ENCODE measurements at places on chromosomes 1 and 21. TPM values are rescaled to one million over a fixed set of nuclear protein-coding genes. Genes with fewer than 3 reads are reported as not detected.

DNA sequence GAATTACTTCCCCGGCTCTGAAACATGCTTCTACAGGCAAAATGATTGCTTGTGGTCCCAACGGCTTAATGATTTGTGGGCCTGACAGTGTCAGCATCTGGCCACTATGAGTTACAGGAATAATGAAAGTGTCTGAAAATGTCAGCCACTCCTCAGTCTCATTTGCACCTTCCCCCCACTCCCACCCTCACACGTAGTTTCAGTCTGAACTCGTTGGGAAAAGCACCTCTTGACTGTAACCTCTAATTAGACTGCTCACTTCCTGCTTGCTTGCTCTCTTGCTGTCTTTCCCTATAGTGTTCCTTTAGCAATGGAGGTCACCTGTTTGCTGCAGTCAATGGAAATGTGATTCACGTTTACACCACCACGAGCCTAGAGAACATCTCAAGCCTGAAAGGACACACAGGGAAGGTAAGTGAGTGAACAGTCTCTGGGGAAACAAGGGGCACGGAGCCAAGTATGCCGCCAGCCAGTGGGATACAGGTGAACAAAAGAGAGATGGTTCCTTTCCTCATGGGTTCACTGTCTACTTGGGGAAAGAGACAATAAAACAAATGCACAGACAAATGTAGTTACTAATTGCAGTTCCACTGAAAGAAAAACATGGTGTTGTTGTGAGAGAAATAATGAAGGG is 27.1 kb downstream of the CFAP57 start:
- H3K4me1 ChIP-seq: no peaks in the 10 kb centered on the region
- no peak overlapping the region for H3K4me3 ChIP-seq
- no peak for DNase-seq
- no peak overlapping the region for H3K27ac ChIP-seq
- H3K27me3 ChIP-seq: peaks cover 10% of the 10 kb centered on the region

DNA sequence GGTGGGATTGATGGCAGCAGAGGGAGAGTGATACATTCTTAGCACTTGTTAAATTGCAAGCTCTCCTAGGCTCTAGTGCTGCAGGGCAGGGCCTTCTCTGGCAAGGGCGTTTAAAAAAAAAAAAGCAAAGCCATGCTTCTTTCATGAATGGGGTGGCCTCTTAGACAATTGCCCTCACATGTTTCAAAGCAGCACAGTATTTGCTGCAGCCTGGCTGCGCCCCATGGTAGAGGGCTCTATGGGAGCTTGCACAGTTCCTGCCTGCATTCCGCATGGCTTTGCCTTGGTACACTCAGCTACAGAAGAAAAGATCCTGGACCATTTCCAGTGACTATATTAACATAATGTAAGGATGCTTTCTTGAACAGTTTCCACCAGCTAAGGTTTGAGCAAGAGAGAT is 267.2 kb downstream of the ZNF648 start:
- no peaks in the 10 kb centered on the region for H3K36me3 ChIP-seq
- H3K27ac ChIP-seq: no peak overlapping the region
- H3K4me1 ChIP-seq: no peaks in the 10 kb centered on the region
- H3K4me3 ChIP-seq: no peak overlapping the region
- no peaks in the 10 kb centered on the region for H3K27me3 ChIP-seq

DNA sequence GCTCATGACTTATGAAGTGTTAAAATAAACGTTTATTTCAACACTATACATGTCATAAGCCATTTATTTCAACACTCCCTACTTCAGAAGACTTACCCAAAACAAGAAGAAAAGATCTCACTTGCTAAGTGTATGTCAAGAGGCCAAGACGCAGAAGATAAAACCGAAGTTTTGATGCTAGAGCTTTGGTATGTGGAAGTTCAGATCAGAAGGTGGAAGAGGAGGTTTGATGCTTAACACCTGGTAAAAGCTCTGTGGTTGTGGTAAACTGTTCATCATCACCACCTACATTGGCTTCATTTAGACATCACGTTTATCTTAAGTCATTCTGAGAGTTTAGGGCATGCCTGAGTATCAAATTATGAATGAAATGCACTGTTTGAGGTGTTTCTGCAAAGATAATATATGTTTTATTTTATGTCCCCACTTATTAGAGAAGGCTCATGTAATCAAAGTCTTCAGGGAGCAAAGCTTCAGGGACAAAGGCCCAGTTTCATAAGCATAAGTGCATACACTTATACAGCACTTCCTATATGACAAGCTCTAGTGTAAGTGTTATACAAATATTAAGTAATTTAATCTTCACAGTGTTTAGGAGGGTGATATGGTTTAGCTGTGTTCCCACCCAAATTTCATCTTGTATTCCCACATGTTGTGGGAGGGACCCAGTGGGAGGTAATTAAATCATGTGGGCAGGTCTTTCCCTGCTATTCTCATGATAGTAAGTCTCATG is 533.3 kb downstream of the PTBP2 start:
- peaks cover 4% of the 10 kb centered on the region for H3K36me3 ChIP-seq
- no peak overlapping the region for H3K27ac ChIP-seq

- no peak for DNase-seq
- peaks cover 51% of the 10 kb centered on the region for H3K4me1 ChIP-seq
- H3K36me3 ChIP-seq: peaks cover 37% of the 10 kb centered on the region
These were observed 54.0 kb upstream of the BOLA1 start for GRCh38 chr1:149845416-149845815.

DNA sequence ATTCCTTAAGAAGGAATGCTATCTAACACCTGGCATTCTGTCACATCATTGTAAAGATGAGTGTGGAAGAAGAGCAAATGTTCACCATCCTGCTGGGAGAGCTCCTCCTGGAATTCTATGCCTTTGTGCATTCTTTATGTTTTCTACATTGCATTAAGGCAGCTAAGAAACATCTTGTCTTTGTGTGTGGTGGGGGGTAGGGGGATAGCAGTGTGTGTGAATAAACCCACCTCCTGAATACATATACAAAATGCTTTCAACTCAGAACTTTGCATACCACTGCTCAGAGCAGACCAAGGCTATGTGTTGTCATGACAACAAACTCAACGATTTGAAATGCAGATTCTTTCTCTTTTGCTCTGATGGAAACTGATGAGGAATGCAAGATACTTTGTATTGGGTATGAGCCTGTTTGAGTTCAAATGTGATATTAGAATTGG is 193.6 kb upstream of the KAZN start:
- no peak overlapping the region for H3K4me3 ChIP-seq
- no peak for DNase-seq
- H3K27me3 ChIP-seq: peaks cover 2% of the 10 kb centered on the region
- H3K36me3 ChIP-seq: no peaks in the 10 kb centered on the region

GRCh38 chr1:175015243-175015642 is 8.0 kb downstream of the MRPS14 start:
- H3K36me3 ChIP-seq: peaks cover 31% of the 10 kb centered on the region
- no peak for DNase-seq
- peaks cover 7% of the 10 kb centered on the region for H3K4me1 ChIP-seq
- no peak overlapping the region for H3K27ac ChIP-seq

The PBXIP1 gene
- 155 TPM for total RNA-seq
